ENCODE measurements at places on chromosomes 11 and 22. TPM values are rescaled to one million over a fixed set of nuclear protein-coding genes. Genes with fewer than 3 reads are reported as not detected.

DNA sequence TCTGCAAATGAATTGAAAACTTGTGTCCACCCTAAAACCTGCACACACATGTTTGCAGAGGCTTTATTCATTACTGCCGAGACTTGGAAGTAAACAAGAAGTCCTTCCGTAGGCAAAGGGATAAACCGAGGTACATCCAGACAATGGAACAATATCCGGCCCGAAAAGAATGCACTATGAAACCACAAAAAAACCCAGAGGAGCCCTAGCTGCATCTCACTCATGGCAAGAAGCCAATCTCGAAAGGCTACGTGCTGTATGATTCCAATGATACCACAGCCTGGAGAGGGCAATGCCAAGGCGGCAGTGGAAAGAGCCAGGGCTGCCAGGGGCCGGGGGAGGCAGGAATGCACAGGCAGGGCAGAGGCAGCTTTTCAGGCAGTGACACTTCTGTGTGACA is 3.2 kb upstream of the MRPL23 start:
- no peak for DNase-seq

- DNase-seq = no peak
Observed at GRCh38 chr22:19499236-19499879, 19.6 kb downstream of the CDC45 start.

DNA sequence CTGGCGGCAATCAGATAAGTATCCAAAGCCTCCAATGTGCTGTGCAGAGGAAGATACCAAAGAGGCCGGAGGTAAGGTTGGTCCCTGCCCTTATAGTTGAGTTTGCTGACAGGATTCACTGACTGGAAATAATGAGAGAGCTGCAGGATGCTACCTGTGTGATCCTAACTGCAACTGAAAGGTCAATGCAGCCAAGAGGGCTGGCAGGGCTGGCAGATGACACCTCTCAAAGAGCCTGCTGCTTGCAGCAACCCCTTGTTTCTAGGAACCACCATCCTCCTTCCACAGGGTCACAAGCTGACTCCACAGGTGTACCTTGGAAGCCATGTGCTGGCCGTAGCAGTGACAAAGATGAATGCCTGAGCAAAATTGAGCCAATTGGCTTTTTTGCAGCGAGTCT is 348.1 kb downstream of the DDX10 start:
- DNase-seq = no peak

OR2AG2 gene
- 0.12 TPM for total RNA-seq

SGSM1 gene
- total RNA-seq = 3.1 TPM

LRRC75B gene
- total RNA-seq = 19.5 TPM
